ENCODE measurements at places on chromosomes 12 and 14. TPM values are rescaled to one million over a fixed set of nuclear protein-coding genes. Genes with fewer than 3 reads are reported as not detected.
A peak's percentile ranks its signal among the peaks of the same experiment; 100 is the strongest.

- DNase-seq, result no peak
Observed at GRCh38 chr12:108432423-108433121, 82.5 kb upstream of the FICD start.

DNA sequence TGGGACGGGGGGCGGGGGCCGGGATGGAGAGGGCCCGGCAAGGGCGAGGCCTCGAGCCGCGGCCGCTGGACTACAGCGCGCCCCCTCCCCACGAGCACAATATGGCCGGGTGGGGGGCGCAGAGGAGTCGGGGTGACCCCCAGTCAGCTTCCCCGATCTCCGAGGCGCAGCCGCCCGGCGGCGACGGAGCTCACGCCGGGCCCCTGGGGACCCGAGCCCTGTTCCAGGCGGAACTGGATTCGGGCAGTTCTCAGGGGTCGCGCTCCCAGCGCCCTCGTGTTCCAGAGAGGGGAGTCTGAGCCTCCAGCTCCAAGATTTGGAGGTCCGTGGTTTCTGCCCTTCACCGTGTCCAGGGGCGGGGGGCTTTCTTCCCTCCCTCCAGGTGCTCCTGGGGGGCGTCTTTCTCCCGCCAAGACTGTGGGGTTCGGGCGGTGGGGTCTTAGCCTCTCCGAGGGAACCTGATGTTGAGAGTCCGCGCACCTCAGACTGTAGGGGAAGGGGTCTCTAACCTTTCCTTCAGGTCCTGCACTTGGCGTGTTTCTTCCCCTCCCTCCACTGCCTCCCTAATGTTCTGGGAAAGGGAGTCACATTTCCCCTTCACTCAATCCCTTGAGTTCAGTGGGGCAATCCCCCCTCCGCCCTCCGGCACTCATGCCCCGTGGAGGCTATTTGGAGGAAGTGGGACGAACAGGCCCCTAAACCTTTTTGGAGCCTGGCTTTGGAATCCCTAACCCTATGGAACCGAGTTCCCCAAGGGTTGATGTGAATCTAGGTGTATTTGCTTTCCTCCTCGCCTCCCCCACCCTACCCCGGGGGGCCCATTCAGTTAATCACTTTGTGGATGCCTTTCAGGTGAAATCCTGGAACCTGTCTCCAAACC, 584 bp downstream of the ACVR1B start:
- DNase-seq, result no peak

GRCh38 chr14:33917661-33918060, 33.2 kb downstream of the EGLN3 start:
- no peak for DNase-seq

- no peak for DNase-seq
Observed at GRCh38 chr14:61171727-61172126, 109.4 kb downstream of the TMEM30B start.

DNA sequence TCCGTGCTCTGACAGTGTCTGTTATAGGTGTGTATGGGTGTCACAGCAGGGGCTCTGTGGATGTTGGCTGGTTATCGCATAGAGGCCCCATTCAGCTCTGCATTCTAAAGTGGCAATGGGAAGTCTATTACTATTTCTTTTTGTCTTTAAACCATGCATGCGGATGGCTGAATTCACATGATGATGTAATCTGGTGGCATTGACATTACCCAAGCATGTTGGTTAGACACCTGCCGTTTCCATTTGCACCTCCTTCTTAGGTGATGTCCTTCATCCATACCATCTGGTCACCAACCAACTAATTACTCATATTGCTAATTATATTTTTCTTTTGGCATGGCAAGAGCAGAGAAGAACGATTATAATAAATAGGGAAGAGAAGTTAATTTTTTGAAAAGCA, 270.8 kb upstream of the RGS6 start:
- no peak for DNase-seq

DNA sequence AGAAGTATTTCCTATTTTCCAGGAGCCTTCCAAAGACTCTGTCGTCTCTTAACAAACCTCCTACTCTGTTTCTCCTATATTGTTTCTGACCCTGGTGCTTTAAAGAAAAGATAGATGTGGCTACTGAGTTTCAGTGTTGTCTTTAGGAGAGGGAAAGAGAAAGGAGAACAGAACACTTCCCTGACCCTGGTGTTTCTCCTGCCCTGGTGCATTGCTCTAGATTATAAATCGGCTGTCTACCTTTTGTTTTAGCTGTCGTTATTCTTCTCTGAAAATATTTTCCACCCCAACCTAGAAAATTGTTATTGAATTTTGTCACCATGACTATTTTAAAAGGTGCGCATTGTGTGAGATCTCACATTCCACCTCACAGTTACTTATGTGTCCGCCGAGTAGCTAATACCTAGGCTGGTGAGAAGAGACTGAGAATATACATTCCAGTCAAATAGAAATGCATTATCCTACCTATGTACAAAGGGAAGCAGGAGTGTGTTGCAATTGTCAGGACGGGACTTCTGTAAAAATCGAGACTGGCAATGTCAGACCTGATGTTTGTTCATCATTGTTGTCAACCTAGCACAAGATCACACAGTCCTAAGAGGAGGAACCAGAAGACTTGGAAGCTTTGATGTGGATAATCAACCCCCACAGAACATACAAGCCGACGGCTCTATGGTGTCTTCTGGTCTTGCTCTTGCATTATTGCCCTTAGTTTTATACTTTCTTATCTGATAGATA, 108.7 kb upstream of the SLC38A4 start:
- DNase-seq, result no peak

DNA sequence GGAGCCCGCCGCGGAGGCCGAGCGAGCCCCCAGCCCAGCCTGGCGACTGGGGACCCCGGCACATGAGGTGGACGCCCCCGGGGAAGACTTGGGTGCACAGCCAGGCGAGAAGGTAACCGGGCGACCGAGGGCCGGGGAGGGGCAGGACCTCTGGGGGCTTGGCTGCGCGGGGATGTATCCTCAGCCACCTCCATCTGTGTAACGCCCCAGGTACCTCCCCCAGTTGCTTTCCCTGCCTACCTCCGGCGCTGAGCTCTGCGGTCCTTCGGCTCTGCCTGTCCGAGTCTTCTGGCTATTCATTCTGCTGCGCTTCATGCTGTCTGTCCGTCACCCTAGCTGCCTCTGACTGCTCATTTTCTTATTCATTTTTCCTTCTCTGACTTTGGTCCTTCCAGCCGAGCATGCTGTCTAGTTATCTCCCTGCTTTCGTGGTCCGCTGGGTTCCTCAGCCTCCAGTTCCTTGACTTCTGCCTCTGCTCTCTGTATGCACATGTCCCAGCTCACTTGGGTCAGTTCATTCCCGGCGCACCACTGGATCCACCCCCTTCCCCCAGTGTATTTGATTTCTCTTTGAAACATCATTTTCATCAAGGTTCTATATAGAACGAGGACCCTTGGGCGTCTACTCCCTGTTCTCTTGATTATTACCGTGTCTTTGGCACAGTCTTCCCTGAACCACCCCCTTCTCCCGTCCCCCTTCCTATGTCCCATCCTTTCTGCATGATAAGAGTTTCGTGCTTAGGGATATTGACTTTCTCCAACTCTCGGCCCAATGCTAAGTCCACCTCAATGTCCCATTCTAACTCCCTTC, 612 bp downstream of the PHC1 start:
- peak; percentile 41 for DNase-seq

DNA sequence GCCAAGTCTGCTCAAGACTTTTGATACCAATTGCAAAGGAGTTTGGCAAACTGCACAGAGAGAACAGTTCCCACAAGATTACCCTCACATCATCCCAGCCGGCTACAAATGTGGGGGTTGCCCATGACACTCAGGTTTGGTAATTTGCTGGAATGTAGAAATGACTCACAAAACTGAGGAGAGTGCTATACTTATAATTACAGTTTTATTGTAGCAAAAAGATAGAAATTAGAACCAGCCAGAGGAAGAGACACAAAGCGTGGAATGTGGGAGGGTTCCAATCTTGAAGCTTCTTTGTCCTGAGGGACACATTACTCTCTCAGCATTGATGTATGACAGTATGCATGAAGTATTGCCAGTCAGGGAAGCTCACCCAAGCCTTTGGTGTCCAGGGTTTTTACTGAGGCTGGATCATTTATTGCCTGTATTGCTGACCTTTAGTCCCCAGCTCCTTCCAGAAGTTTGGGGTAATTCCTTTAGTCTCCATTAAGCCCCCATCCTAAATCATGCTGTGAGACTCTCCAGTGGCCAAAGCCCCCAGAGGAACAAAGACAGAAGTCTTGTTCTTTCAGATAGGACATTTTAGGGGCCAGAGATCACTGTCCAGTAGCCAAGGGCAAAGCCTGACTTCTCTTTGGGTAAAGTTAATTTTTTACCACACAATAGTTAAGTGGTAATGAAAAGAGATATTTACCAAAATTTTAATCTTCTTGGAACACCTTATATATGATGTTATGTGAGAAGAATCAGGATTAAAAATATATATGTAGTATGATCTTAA, 9.9 kb downstream of the TBK1 start:
- peak; percentile 81 for DNase-seq

DNA sequence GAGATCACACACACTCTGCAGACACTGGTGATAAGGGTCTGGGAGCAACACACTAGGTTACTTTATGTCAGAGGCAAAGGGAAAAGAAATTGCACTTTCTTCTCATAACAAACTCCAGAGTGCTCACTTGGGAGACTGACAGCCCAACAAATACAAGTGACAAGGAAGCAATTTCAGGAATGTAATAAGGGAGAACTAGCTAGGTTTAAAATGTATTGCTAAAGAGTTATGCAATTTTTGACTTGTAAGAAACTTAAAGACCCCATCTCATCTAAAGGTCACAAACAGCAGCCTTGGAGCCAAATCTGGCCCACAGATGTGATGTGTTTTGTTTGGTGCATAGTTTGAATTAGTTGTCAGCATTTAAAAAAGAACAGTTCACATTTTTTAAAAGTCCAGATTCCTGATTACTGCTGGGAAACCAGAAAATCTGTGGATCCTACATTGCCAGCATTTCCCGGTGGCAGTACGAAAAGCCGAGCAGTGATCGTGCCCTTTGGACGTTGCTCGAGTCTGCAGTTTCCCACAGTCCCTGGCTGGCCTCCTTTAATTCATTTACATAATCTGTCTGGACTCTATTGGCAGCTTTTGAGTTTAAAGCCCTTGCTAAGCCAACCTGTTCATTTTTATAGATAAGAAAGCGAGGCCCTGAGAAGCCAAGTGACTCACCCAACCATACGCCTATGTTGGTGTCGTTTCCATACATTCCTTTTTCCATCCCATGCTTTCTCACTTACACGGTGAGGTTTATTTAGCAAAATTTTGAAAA, 42.0 kb upstream of the ETV6 start:
- DNase-seq, result peak; percentile 90

GRCh38 chr12:122459211-122459610, 36.7 kb upstream of the CLIP1 start:
- DNase-seq, result peak; percentile 33

- DNase-seq, result peak; percentile 2
Observed at GRCh38 chr12:80282761-80283160, 161.3 kb upstream of the PTPRQ start.

- no peak for DNase-seq
Observed at GRCh38 chr12:105020241-105020962, 34.3 kb downstream of the NOPCHAP1 start.

GRCh38 chr12:124504273-124505000, 63.0 kb downstream of the NCOR2 start:
- DNase-seq, result peak; percentile 90

- DNase-seq, result no peak
Observed at GRCh38 chr12:1383758-1384157, 210.6 kb downstream of the FBXL14 start.

GRCh38 chr12:29769162-29769858, 14.4 kb downstream of the TMTC1 start:
- peak; percentile 90 for DNase-seq

DNA sequence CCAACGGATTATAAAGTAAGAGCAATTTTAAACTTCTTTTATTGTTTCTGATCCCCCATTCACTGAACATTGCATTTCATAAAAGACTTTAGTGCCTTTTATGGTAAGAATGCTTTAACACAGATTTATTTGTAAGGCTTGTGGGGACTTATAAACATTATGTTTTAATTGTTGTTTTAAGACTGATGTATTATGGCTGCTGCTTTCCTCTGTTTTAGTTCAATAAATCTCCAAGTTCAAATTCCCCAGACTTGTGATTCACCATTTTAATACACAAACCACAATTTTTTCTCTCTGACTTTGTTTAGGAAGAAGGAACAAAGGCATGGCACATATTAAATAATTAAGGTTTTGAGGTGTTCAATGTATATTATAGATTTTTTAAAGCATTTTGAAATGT, 753.3 kb downstream of the SLC6A15 start:
- DNase-seq, result no peak

- no peak for DNase-seq
Observed at GRCh38 chr14:102610968-102611811, 18.7 kb downstream of the RCOR1 start.

DNA sequence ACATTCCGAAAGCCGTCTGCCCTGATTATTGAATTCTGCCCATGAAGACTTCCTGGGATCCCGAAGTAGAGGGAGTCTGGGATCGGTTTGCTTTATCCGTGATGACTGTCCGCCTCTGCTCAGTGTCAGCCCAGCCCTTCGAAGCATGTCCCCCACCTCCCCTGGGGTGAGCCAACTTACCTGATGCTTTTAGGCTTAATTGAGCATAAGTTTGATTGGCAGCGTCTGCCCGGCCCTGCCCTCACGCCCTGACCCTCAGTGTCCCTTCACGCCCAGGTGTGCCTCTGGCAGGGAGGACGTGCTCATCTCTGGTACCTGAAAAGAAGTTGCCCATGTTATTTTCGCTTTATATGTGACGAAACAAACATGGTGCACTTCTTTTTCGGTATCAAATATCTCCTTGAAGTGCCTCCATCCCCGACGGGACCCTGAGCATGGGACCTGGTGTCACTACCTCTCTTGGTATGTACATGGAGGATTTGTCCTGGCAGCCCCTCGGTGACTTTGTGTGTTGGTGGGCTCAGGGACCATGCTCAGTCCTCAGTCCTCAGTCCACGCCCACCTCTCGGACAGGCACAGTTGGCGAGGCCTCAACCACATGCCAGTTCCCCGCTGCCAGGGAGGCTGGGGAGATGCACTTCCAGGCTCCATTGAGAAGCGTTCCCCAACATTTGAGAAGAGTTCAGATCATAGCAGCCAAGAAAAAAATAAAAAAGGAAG, 130.1 kb upstream of the RTL1 start:
- no peak for DNase-seq

GRCh38 chr14:91283666-91284065, 39.2 kb upstream of the GPR68 start:
- no peak for DNase-seq

- DNase-seq, result no peak
Observed at GRCh38 chr14:95218472-95219193, 61.3 kb upstream of the DICER1 start.

Gene OAS3
- total RNA-seq, result 12.5 TPM

Gene ANO2
- total RNA-seq, result 0.43 TPM

Gene SLCO1A2
- 0.32 TPM for total RNA-seq

Gene OTUB2
- 0.97 TPM for total RNA-seq

Gene DEGS2
- total RNA-seq, result not detected

Gene RNASE2
- total RNA-seq, result not detected

Gene LHX5
- not detected for total RNA-seq

Gene SOAT2
- not detected for total RNA-seq

Gene TEX52
- not detected for total RNA-seq

Gene ACTR6
- 21.2 TPM for total RNA-seq

Gene CDK2
- 51.4 TPM for total RNA-seq

Gene KRT74
- total RNA-seq, result not detected
